Retina (tissue), 1 donor: ENCODE measurements at places on chromosomes 4 and X.

DNA sequence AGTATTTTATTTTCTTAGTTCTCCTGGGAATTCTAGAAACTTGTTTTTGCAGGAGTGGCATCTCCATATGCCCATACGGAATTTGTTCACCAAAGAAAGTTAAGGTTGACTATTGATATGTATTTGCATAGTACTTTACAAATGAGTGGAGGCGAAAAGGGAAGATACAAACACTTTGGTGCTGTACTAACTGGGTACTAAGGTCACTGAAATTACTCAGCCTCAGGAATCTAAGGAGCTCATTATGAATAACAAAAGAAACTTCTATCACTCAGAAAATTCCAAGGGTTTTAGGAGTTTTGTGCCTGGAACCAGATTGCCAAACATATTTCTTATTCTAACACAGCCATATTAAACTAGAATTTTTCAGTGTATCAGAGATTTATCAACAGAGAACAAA is 27.4 kb upstream of the TMPRSS11B start:
- no peak for DNase-seq

GRCh38 chr4:2341261-2341841 is 77.1 kb downstream of the ZFYVE28 start:
- DNase-seq = no peak

DNA sequence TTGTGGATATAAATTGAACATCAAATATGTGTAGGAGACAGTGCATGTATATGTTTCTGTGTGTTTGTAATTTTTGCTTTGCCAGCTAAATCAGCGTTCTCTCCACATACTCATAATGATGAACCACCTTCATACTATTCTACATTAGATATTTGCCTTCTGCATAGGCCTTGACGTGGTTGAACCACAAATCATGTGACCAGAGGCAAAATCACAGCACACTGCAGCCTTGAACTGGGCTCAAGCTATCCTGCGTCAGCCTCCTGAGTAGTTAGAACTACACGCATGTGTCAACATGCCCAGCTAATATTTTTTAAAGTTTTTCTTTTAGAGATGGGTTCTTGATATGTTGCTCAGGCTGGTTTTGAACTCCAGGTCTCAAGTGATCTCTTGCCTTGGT is 9.5 kb downstream of the UBQLN2 start:
- no peak for DNase-seq

- no peak for DNase-seq
These were observed 100.0 kb downstream of the ATP11C start for GRCh38 chrX:139832718-139833309.

DNA sequence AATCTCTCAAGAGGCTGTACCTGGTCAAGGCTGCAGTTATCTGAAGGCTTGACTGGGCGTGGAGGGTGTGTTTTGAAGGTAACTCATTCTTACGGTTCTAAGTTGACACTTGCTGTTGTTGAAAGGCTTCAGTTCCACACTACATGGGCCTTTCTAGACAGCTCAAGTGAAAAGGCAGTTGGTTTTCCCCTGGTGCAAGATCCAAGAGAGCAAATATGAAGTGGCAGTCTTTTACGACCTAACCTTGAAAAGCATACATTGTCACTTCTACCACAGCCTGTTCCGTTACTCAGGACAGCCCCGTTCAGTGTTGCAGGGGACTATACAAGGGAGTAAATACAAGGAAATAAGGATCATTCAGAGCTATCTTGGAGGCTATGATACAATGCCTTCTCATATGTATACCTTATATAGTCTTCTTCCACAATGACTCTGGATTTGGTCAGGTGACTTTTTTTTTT is 46.2 kb downstream of the PDS5A start:
- DNase-seq = no peak

GRCh38 chr4:8105306-8106100 is 53.1 kb downstream of the ABLIM2 start:
- peak; percentile 32 for DNase-seq

DNA sequence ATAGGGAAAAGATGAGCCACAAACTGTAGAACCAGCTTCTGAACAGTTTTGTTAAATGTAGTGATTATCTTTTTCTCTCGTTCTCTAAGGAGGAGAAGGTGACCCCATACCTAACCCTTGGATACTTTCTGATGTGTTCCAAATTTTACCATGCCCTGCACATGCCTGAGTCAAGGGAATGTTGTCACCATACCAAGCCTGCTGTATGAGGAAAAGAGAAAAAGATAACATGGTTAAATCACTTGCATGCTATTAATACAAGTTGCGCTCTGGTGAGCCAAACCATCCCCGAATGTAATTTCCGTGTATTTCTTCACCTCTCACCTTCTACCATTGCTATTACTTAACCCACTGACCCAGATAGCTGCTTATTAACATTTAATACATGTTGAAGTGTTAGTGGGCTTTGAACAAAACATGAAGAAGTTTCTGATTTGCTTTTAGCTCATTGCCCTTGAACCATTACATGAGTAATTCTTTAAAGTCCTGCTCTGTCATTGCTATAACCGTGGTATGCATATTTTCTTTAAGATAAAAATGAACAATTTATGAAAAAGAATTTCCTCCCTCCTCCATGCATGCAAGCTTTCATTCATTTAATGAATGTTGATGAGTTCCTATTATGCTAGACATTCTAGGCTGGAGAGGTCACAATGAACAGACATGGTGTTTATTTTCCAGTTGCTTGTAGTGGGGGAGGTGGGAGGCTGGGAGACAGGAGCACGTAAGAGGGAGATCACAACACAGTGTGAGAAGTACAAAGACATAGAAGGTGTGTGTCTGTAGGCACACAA is 13.6 kb upstream of the KIT start:
- no peak for DNase-seq

DNA sequence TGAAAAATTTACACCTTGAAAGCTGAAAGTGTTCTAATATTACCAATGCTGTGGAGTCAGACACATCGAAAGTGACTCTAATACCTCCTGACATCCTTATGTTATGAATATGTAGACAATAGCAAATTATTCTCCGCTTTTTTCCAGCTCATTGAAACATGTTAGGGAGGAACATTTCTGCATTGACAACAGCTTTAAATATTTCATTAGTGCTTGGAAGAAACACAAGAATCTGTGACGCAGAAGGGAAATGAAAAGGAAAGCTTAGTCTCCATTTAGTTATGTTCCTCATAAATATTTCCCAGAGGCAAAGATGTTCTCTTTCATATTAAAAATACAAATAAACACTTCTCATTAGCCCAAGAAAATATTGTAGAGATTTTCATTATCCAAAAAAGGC is 55.8 kb upstream of the CD99 start:
- peak; percentile 16 for DNase-seq

GRCh38 chr4:138696058-138696457 is 319.5 kb upstream of the NOCT start:
- DNase-seq = no peak

GRCh38 chr4:153333874-153334273 is 10.6 kb upstream of the MND1 start:
- no peak for DNase-seq

GRCh38 chr4:188221090-188221489 is 81.8 kb downstream of the TRIML1 start:
- DNase-seq = no peak

DNA sequence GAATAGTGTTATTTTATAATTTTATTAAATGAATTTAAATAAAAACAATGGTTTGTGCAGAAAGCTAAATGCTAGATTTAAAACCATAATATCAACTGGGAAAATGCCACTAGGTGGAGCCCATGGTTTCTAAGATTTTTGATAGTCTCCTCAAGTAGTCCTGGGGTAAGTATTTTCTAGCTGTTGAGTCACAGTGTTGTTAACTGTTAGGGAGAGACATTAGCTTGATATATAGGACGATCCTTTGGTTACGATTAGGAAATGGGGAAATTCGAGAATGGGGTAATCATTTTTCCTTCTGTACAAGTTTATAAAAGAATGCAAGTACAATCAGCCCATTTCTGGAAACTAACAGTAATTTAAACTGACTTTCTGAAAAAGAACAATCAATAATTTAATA is 378.4 kb downstream of the ANKRD50 start:
- peak; percentile 24 for DNase-seq

DNA sequence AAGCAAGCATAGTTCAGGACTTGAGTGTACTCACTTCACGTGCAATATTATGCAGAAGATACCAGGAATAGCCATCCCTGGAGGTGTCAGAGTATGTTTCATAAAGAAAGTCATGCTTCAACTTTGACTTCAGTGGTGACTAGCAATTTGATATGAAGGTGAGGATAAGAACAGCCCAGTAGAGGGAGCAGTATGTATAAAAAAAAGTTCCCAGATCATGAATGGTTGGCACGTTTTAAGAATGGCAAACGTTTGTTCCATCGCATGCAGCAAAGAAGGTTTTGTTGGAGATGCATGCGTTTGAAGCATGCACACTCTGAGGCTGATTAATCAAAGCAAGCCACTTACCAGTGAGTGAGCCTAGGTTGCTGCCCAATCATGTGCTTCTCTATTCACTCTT is 33.5 kb upstream of the SLITRK4 start:
- no peak for DNase-seq

GRCh38 chr4:29079260-29079659 is 1640.9 kb upstream of the PCDH7 start:
- no peak for DNase-seq

DNA sequence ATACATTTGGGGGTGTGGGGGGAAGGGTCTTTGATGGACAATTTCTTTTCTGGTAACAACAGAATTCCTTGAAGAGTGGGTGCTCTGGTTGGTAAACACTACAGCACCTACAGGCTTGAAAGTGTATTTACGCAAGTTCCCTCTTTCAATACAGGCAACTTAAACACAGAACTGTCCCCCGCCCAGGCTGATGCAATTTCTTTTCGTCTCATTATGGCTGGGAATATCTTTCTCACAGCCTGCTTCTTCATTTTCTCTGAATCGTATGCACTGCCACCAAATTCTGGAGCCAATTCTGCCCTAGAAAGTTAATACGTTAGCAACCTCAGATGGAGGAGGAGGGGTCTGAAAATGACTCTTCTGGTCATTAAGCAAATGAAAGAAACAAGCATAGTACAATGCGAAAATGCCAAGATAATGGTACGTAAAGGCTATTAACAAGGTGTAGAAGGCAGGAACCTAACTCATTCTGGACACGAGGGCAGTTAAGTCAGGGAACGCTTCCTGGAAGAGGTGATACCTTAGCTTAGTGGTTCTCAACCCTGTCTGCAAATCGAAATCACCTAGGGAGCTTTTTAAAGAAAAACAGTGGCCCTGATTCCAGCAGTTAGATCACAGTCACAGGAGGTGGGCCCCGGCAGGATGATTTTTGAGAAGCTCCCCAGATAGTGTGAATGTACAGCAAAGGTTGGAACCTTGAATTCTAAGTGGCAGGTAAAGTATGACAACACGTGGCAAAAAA is 1.0 kb downstream of the AGA start:
- peak; percentile 48 for DNase-seq

DNA sequence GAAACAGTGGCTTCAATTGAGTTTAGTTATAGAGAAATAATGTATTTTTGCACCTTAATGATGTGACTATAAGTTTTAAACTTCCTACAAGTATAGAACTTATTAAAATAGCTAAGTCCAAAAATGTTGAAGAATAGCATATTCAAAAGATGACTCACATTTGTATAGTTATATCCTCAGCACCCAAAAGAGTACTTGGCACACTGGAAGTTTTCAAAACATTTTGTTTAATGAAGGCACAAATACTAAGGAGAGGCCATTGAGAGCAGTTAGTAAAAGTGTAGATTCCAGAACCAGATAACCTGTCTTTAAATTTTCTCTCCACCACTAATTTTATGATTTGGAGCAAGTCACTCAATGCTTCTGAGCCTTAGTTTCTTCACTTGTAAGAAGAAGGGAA is 226.9 kb upstream of the MID1 start:
- DNase-seq = no peak

GRCh38 chr4:89519771-89520320 is 212.2 kb upstream of the GPRIN3 start:
- DNase-seq = peak; percentile 70

- no peak for DNase-seq
These were observed 179.6 kb downstream of the SHROOM3 start for GRCh38 chr4:76614589-76614988.

- no peak for DNase-seq
These were observed 105.8 kb downstream of the TBX22 start for GRCh38 chrX:80120335-80120734.

DNA sequence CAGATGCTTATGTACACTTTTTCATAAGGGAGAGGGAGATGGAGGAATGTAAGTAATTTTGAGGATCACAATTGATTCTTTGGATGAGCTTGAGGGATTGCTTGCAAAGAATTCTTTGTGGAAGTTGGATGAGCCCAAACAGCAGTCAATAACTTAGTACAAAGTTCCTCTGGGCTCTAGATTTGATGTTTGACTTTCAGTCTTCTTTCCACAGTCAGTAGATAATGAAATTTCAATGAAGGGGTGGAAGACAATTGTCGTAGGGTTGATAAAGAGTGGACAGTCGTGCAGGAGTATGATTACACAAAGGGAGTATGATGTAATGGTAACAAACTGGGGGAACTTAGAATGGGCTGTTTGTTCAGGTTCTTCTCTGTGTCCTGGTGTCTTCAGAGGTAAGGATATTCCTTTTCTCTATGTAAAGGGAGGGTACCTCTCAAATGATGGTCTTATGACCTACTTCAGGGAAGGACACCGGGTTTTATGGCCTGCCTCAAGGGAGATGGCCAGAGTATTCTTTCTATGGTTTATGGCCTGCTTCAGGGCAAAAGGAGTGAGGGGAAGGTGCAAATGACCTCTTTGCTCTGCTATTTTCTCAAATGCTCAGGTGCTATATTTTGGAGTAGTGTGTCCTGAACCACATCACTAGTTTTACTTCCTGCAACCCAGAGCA is 1.7 kb upstream of the ABRAXAS1 start:
- no peak for DNase-seq

GRCh38 chr4:25503779-25504178 is 126.7 kb downstream of the ANAPC4 start:
- no peak for DNase-seq

- DNase-seq = no peak
These were observed 178.7 kb upstream of the LDB2 start for GRCh38 chr4:17077105-17077504.

GRCh38 chr4:15197005-15197404 is 194.7 kb downstream of the CPEB2 start:
- DNase-seq = peak; percentile 45

DNA sequence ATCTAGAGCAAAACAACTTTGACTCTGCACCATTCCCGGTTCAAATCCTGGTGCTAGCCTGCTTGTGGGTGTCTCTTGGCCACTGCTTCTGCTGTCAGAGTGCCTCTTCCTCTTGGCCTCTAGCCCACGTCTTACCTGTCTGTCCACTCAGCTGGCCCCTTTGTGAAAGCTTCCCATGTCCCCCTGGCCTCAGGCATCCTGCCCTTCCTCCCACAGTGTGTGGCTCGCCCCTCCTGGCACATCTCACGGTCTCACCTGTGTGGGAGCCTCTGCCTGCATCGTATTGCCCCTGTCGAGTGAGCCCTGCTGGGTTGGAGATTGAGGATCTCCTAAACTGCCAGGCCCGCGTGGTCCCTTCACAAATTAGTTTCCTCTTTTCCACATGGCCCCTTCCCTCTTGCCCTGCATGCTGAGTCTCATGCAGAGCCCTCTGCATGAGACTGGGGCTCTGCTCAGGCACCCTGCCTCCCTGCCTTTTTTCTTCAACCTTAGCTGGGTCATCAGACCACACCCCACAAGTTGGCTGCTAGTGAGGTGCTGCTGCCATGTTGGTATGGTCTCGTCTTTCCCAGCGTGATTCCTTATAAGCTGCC is 53.7 kb upstream of the TADA2B start:
- DNase-seq = no peak

GRCh38 chr4:167885872-167886271 is 206.5 kb upstream of the ANXA10 start:
- DNase-seq = no peak

- DNase-seq = no peak
These were observed 194.0 kb upstream of the CASK start for GRCh38 chrX:42117318-42117717.
